GM12891 (cell line): ENCODE measurements at places on chromosomes 5 and 9.

GRCh38 chr9:89023740-89024139 is 32.5 kb downstream of the S1PR3 start:
- no peak for DNase-seq

DNA sequence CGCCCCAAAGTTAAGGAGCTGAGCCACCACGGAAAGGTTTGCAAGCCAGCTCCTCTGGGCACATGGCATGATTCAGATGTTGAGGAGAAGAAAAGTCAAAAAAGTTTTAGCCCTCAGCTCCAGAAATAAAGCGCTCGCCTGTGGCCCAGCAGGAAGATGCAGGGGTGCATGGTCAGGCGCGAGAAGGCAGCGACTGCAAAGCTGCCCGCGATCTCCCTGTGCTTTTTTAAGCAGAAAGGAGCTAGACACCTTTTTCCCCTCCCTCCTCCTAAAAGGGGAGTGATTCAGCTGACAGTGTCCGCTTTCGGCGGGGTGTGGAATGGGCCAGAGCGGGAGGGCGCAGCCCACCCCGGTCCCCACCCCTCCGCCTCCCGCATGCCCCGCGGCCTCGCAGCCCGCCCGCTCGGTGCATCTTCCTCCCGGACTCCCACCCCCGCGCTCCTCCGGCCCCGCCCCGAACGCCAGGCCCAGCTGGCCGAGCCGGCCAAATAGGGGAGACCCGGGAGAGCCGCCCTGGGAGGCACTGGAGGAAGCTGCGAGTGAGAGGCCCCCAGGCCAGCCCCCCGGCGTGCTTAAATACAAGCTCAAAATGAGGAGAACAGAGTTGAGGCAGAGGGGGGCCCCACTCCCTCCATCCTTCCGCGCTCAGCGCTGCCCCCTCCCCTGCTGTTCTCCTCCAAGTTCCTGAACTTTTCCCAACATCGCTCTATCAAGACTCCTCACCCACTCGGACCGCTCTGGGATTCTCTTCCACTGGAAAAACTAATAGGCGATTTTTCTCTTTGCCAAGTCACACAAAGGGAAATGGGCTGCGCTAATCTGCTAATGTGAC is at the start of gene ADAMTS12:
TSS of gene ADAMTS12 (minus strand) at position 203 of the 832 bp plus-strand sequence. CDS start at position 69, 134 bp downstream.
- DNase-seq: peak; percentile 39

DNA sequence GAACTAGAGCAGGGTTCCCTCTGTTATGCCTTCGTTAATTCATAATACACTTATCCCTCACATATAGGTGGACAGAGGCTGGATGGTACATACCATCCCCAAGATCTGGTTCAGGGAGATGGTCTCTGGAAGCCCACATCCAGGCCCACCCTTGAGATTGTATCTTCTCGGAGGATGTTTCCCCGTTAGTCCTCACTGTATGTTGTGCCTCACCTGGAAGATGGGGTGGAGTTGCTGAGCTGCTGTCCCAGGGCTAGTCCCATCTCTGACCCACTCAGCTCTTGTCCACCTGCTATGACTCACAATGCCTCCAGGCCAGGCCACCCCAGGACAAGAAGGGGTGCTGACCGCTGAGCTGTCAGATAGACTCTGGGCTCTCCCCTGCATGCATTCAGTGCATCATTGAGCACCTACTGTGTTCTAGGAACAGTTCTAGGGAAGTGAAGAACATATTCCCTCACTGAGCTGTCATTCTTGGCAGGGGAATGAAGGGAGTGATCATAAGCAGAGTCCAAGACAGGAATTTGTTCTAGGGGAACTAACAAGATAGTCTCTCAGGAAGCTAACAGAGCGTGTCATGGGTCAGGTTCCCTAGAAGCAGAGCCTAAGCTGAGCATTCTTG is at the start of gene CBY3:
TSS of gene CBY3 (minus strand) at position 255 of the 622 bp plus-strand sequence. CDS start at position 139, 116 bp downstream.
- DNase-seq: no peak

DNA sequence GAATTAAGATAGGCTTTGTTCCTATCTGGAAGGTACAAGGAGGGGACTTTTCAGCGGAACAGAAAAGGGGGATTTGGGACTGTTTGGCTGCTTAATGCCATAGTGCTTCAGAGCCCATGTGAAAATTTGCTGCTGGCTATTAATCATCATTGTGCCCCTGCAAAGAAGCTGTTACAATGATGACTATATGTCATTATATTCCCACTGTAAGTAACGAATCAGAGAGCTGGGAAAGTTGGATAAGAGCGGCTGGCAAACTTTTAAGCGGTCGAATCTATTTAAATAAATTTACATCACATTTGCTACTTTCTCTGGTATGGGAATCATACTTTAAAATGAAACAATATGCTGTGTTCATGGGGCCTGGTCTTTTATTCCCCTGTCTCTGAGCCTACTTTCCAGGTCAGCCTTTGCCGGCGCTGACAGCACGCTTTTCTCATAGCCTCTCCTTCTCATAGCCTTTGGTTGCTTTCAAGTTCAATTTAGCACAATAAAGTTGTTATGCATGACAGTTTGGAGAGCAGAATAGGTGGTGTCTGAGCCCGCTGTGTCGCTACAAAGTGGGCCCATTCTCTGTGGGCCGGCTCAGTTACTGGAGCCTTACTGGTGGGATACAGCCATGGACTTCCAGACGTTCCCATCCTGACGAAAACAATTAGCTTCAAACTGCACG is 271.2 kb upstream of the TMEM161B start:
- no peak for DNase-seq

GRCh38 chr9:87275047-87275725 is 222.5 kb upstream of the DAPK1 start:
- no peak for DNase-seq

DNA sequence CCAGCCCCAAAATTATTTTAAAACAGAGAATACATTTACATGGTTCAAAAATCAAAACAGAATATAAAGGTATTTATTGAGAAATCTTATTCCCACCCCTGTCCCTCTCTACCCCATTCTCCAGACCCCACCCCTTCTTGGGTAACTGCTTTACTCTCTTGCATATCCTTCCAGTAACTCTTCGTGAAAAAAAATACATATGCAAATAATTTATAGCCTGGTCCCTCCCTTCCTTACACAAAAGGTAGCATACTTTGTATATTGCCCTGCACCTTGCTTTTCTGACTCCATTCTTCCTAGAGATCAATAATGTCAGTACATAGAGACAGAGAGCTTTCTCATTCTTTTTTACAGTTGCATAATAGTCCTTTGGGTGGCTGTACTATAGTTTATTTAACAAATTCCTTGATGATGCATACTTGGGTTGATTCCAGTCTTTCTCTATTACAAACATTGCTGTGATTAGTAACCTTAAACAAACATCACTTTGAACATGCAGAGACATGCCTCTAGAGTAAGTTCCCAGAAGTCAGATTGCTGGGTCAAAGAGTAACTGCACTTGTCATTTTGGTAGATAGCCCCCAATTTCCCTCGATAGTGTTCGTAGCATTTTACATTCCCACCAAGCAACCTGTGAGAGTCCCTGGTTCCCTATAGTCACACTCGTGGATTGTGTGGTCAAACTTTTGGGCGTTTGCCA is 47.9 kb downstream of the STOM start:
- DNase-seq: no peak

DNA sequence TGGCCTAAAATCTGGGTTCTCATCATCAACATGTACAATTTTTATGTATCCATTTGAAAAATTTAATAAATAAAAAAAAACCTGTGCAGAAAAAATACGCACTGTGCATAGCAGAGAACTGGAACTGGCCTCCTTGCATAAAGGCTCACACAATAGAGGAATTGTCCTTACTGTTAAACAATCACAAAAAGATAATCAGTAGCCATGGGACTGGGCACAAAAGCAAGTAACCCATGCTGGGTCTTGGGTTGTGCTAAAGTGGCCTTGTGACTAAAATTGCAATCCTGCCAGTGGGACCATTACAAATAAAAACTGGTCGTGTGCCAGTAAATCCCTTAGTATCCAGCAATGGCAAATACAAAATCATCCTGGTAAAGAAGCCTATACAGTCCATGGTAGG is 1646.6 kb downstream of the MAT2B start:
- no peak for DNase-seq

- DNase-seq: no peak
Measured at GRCh38 chr9:91073811-91074771, 272.5 kb downstream of the SYK start.

- DNase-seq: no peak
Measured at GRCh38 chr5:60516688-60517087, 183.3 kb downstream of the DEPDC1B start.

- no peak for DNase-seq
Measured at GRCh38 chr5:81391-82021, 10.5 kb upstream of the PLEKHG4B start.

DNA sequence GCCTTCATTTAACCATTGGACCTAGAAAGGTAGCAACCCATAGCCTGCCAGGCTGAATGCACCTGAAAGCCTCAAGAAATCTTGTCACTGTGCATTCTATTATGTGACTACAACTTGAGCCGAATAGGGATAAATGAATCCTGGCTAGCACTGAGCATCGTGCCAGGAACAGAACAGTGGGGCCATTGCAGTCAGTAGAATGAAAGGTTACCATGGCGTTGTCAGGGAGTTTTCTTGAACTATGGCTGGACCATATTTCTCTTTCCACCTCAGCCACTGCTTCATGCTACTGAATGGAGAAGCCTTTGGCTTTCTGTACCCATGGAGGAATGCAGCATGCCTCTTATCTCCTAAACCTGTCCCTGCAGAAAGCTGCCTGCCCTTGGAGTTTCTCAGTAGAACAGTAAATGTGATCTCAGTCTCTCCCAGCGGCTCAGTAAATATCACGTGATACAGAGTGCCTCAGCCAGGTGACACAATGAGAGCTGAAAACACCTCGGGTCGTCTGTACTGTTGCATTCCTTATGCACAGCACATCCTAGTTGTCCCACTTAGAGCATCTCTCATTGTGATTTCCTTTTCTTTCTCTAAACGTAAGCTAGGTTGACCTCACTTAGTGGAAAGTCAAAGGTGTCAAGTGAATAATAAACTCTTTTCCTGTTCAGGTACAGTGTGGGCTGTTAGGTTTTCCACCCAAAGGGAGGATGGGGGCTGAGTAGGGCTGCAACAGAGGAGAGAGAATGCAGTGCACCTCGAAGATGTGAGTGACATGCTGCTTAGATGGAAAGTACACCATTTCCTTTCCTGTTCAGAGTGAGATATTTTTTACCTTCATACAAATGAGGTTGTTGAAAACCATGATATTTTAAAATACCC is 115.3 kb downstream of the MACIR start:
- no peak for DNase-seq

DNA sequence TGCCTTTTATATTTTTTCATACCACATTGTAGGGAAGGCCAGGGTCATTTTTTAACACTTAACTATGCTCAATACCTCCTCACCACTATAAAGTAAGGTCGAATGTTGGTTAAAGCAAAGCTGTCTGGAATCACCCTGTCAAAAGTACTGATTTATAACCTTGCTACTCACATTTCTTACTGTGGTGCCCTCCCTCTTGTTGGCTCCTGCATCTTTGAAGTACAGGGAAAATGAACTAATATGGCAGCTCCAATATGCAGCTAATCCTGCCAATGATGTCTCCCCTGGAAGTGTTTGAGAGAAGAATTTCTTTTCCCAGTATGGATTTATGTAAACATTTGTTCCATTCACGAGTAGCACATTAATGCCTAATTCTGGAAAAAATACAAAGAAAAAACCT is 108.4 kb upstream of the RPS23 start:
- no peak for DNase-seq

GRCh38 chr5:65065001-65065511 is 296.3 kb downstream of the CWC27 start:
- DNase-seq: no peak

GRCh38 chr9:111094958-111095357 is 56.7 kb upstream of the LPAR1 start:
- DNase-seq: no peak

- no peak for DNase-seq
Measured at GRCh38 chr5:176687881-176688280, 40.6 kb downstream of the TSPAN17 start.

DNA sequence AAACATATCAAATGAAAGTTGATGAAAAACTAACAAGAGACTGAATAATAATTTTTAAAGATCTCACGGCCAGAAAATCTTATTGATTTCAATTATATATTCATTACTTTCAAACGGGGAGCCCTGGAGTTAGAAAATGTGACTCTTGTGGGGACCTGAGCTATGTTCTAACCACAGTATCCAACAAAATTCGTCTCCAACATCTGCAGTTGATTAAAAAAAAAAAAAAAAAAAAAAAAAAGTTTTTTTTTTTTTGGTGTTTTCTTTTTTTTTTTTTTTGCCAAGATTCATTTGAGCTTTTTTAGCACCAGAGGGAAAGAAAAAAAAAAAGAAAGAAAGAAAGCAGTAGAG is 144.3 kb upstream of the PIK3R1 start:
- DNase-seq: no peak

- no peak for DNase-seq
Measured at GRCh38 chr9:81902626-81903025, 25.6 kb upstream of the SPATA31D4 start.

DNA sequence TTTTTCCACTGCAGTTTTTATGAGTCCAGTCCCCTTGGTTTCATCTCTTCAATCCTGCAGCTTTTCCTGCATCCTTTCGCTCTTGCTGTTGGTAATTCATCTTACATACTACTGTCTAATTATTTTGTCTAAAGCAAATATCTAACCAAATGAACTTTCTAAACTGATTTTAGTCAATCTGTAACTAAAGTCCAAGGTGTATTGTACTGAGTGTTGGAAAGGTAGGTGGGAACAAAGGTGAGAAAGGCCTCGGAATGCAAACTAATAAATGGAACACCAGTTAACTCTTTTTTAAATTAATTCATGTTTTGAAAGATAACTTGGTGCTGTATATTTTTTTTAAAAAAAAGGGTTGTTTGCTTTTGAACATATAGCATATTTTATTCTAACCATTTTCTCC is 152.7 kb upstream of the CYLC2 start:
- DNase-seq: no peak

DNA sequence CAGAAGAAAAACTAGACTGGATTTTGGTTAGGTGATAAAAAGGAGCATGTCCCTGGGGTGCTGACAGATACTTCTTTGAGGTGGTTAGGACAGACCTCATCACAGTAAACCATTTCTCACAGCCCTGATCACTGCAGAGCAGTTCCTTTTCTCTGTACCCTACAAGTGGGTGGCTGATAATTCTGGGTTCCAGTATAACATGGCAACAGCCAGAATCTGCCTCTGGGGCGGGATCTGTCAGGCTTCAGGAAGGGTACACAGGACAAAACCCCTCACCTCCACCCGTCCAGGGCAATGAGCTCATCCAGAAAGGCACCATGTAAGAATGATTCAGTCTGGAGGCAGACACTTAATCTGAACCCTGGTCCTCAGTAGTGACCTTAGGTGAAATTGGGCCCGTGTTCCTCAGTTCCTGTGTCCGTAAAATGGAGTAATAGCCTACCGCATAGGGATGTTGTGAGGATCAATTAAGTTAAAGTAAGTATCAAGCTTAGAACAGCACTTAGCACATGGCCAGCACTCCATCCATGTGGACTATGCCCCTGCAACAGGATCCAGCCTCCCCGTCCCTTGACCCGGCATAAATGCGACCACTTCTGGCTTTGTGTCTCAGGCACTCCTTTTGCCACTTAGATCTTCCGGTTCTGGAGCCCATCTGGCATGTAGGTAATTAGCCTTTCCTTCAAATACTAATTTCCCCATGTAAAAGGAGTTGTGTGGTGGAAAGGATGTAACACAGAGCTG is 129.2 kb downstream of the LHFPL2 start:
- DNase-seq: no peak
